Activated naive CD4-positive, alpha-beta T cell treated with Interleukin-2 at 50 U/mL for 16 hours (primary cell): ENCODE measurements at places on chromosomes 11 and 22.

- DNase-seq: no peak
Observed at GRCh38 chr22:20799449-20799848, 25.5 kb downstream of the SERPIND1 start.

DNA sequence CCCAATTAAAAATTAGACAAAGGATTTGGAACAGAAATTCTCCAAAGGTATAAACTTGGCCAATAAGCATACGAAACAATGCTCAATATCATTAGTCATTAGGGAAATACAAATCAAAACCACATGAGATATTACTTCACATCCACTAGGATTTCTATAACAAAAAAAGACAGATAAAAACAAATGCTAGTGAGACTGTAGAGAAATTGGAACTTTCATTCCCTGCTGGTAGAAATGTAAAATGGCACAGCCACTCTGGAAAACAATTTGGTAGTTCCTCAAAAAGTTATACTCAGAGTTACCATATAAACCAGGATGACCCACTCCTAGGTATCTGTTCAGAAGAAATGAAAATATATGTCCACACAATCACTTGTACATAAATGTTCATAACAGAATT lies 71.6 kb downstream of the RPL27A start:
- no peak for DNase-seq

GRCh38 chr11:132035766-132036165 lies 665.4 kb downstream of the NTM start:
- DNase-seq: no peak

DNA sequence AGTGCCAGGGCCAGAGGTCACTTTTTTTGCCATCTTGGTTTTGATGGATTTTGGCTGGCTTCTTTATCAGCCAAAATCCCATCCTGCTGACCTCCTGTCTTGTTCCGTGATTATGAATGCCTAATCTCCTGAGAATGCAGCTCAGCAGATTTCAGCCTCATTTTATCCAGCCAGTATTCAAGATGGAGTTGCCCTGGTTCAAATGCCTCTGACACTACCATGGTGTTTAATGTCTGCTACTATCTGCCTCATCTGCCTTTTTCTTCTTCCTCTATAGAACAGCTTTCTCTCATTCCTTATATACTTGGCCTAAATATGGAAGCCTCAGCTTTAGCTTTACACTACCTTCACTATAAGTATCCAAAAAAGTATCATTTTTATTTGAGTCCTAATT lies 50.7 kb downstream of the ACER3 start:
- no peak for DNase-seq

DNA sequence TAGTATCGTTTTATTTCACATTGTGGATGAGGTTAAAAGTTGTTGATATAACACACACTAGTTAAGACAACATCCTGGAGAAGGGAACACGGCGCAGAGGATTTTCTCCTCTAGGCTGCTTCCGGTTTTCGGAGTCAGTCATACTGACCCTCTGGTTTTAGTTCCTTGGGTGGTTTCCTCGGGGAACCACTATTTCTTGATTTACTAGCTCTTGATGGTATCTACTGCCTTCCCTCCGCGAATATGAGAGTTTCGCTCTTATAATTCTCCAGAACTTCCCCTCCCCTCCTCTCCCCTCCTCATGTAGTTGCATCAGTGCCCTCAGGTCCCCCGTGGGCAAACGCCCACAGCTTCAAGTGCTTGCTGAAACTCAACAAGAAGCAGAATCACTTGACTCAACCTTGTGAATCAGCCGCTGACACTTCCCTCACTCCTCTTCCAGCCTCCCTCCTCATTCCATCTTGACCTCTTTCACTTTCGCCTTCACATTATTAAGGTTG lies 15.9 kb upstream of the APOBEC3A start:
- DNase-seq: peak; percentile 81

- no peak for DNase-seq
Observed at GRCh38 chr22:25668437-25668836, 73.6 kb upstream of the MYO18B start.

DNA sequence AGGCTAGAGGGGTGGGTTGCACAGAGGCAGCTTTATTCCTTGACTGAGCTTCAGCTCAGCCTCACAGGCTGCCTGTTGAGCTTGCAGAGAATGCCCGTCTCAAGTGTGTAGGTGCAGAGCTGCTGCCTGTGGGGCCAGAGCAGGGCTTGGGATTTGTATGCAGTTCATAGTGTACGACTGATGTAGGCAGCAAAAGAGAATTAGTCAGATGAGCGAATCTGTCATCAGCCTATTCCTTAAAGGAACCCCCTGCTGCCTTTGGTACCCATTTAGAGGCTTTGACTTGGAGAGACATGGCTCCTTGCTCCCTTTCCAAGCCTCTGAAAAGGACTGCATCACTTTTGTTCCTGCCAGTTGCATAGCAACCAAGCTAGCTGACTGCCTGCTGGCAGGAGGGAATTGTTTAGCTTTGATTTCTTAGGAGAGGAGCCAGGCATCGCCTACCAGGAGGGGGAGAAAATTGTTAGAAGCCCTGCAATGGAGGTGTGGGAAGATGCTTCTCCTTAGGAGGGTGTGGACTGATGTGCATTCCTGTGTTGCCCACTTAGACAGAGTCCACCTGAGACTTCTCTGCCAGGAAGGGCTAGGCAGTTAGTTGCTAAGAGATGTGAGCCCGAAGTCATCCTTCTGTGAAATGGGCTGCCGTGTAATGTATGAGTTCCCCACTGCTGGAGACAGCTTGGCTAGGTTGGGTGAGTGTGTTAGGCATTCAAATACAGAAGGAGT lies 10.9 kb downstream of the ACO2 start:
- DNase-seq: no peak

GRCh38 chr11:9796854-9797253 lies 133.0 kb downstream of the SWAP70 start:
- DNase-seq: no peak

- DNase-seq: no peak
Observed at GRCh38 chr11:21295508-21295907, 626.1 kb downstream of the NELL1 start.

- no peak for DNase-seq
Observed at GRCh38 chr11:103465555-103466140, 356.4 kb downstream of the DYNC2H1 start.

GRCh38 chr22:36368359-36368983 lies 19.3 kb downstream of the MYH9 start:
- peak; percentile 38 for DNase-seq

DNA sequence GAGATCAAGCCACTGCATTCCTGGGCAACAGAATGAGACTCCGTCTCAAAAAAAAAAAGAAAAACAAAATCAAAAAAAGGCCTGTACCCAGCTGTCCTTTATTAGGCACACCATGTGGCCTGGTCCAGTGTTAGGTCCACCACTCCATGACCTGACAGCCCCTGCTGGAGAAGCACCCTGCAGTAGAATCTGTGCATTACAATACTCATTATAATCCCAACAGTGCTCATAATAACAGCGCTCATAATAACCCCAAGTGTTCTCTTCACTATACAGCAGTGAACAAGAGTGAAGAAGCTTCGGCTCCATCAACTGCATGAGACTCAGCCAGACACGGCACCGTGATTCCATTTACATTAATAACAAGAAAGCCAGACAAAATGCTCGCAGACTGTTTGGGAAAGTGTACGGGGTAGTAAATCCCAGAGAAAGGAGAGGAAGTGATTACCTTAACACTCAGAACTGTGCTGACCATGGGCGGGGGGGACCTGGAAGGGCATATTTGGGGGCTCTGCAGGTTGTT lies 8.9 kb upstream of the EHD1 start:
- DNase-seq: no peak

- no peak for DNase-seq
Observed at GRCh38 chr11:86632499-86633269, 39.7 kb downstream of the ME3 start.

- DNase-seq: no peak
Observed at GRCh38 chr11:63427971-63428508, 58.5 kb downstream of the SLC22A9 start.

DNA sequence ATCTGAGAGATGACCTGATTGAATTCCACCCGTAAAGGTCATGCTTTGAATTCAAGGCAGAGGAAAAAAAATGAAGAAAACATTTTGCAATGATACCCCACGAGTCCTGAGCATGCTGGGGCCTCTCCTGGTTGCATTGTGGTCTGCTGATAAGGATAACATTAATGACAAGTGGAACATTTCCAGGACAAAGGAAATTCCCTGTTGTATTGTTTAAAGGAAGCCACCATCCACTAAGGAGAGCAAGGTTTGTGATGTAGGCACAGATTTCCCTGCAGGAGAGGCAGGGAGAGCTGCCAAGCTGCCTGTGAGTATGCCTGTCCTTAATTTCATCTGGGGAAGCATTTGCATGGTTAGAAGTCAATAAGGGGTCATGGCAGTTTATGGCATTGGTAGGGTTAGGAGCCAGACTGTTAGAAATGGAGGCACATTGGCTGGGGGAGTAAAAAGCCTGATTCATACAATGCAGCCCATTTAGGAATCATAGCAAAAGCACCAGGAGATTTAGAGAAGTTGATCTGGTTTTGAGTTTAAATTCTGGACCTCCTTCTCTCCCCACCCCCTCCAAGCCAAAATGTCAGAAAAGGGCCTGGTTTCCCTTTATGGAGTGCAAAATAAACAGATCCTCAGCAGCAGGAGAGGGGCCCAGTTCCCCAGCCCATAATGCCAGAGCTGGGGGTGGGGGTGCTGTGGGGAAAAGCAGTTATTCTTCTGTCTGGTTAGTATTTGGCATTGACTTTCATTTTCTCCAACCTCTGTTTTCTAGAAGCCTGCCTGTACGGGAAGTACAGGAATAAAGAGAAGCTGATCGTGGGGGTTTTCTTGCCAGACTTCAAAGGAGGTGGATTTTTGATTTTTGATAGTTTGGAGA lies 22.1 kb downstream of the FLI1 start:
- no peak for DNase-seq

DNA sequence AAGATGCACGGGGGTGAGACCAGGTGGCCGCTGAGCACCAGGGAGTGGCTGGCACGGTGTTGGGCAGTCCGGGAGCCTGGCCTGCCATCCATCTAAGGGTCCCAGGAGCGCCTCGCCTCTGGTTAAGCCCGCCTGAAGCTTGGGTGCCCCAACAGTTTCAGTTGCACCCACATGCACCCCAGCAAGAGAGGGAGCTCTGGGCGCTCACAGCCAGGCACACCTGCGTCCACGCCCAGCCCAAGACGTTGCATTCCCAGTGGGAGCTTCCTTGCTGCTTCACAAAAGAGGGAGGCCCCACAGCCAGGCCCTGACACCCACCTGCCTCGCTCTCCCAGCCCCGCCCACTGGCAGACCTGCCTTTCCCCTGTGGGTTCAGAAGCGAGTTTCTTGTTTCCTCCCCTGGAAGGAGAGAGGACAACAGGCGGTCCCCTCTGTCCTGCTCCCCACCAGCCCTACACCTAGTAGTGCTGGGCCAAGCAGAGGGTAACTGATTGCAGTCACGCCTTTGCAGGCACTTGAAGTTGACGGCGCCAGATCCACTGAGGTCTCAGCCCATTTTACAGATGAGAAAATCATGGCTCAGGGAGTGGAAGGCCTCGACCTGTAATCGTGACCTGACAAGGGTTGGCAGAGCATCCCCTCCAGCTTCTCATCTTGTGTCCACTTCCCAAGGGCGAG lies 35.4 kb downstream of the OSBPL5 start:
- DNase-seq: no peak

- no peak for DNase-seq
Observed at GRCh38 chr11:1762537-1763302, 1.0 kb downstream of the CTSD start.

- no peak for DNase-seq
Observed at GRCh38 chr22:41770715-41771468, 29.6 kb upstream of the CCDC134 start.

DNA sequence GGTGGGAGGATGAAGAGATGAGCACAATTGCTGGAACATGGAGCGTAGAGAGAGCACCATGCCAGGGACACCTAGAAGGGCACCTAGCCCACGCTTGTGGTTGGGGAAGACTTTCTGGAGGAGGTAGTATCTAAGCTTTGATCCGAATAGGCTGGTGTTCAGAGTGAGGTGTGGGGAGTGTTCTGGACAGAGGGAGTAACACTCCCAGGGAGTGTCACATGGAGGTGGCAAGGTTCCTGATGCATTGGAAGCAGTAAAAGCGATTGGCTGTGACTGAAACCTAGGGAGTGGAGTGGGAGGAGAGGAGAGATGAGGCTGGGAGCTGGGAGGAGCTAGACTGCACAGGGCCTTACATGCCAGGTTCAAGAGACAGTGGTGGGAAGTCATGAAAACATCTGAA lies 188.0 kb upstream of the NCAM1 start:
- DNase-seq: no peak

GRCh38 chr11:110362971-110363509 lies 66.6 kb upstream of the RDX start:
- DNase-seq: no peak

- DNase-seq: no peak
Observed at GRCh38 chr11:100545970-100546369, 141.1 kb upstream of the ARHGAP42 start.

GRCh38 chr11:95671768-95672167 lies 117.8 kb downstream of the FAM76B start:
- no peak for DNase-seq

DNA sequence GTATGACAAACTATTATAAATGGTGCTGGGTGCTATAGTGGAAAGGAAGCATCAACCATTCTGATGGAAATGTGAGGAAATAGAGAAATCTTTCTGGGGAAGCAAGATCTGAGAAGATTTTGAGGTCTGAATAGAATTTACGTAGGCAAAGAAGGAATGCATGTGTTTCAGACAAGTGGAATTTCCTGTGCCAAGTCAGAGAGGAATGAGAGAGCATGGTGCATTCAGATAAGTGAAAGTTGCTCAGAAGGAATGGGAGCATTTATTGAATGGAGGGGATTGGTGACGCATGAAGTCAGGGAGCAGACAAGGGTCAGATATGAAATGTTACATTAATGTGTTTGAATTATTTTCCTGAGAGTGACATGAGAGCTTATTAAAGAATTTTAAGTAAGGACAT lies 725.5 kb downstream of the METTL15 start:
- DNase-seq: no peak

GRCh38 chr11:47188259-47188658 lies 2.0 kb upstream of the PACSIN3 start:
- DNase-seq: no peak

- peak; percentile 11 for DNase-seq
Observed at GRCh38 chr22:23278883-23279675, 98.8 kb downstream of the BCR start.

- DNase-seq: no peak
Observed at GRCh38 chr11:62652161-62653006, 718 bp downstream of the INTS5 start.

GRCh38 chr11:40328890-40329614 lies 1130.4 kb downstream of the LRRC4C start:
- DNase-seq: no peak

DNA sequence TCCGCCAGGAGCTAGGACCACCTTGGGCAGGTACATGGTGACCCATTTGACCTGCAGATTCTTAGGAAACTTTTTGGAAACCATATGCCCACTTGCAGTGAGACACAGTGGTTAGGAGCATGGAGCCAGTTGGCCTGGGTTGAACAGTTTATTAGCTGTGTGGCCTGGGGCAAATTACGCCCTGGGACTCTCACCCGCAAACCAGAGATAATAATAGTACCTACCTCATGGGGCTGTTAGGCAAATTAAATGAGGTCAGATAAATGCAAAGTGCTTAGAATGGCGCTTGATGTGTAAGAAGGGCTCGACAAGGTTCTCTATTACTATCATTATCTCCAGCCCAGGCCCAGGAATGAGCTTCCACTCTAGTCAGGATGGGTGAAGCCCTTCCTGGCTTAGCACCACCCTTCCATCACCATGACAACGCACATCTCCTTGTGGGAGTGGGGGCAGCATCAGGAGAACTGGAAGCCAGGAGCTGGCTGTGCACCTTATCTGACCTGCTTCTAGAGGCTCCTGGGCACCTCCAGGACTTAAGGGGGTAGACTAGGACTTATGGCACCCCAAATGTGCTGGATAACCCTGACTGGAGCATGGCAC lies 5.1 kb downstream of the SYT12 start:
- DNase-seq: no peak

- DNase-seq: no peak
Observed at GRCh38 chr11:130523609-130524008, 75.2 kb downstream of the ADAMTS15 start.
